ENCODE measurements at places on chromosomes 7 and 10. TPM values are rescaled to one million over a fixed set of nuclear protein-coding genes. Genes with fewer than 3 reads are reported as not detected.
A peak's percentile ranks its signal among the peaks of the same experiment; 100 is the strongest.

GRCh38 chr7:120273476-120273975, 551 bp downstream of the KCND2 start:
- peak; percentile 63 for DNase-seq

NPY4R2 gene
- total RNA-seq, result not detected

- DNase-seq, result no peak
Measured at GRCh38 chr10:68812420-68812819, 14.9 kb upstream of the STOX1 start.

DNA sequence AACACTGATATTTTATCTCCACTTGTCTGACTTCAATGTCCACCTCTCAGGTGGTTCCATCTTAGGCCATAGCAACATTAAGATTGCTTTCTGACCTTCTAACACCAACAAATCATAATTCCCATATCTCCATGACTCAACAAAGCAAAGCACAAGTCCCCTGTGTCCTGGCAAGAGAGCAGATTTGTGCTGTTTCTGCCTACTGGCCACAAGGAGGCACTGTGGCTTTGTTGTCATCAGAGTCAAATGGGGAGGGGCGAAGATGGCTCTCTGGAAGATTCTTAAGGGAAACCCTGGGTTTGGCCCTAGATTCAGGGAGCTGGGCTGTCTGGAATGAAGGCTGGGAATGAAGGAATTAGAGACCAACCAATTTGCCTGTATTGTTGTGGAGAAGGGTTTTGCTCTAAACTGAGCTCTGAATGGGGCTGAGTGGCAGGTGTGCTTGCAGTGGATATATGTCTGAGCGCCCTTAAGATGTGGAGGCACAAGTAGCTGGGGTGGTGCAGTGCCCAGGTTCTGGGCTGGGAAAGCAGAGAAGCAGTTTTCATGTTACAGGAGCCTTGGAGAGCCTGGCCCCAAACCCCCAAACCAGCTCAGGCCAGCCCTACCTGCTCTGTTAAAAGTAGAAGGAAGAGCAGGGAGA, 154.8 kb upstream of the PRSS58 start:
- DNase-seq, result no peak

- no peak for DNase-seq
Measured at GRCh38 chr10:93473804-93474472, 8.2 kb downstream of the MYOF start.

- DNase-seq, result no peak
Measured at GRCh38 chr7:23472956-23473843, 2.9 kb upstream of the IGF2BP3 start.

GRCh38 chr7:106309362-106309761, 24.6 kb upstream of the NAMPT start:
- DNase-seq, result no peak

GRCh38 chr10:102065561-102066398, 631 bp downstream of the HPS6 start:
- no peak for DNase-seq

ITGA8 gene
- 9.4 TPM for total RNA-seq

C7orf33 gene
- total RNA-seq, result not detected

FAM24B gene
- 0.88 TPM for total RNA-seq

GRCh38 chr7:132544999-132545398, 31.3 kb downstream of the PLXNA4 start:
- no peak for DNase-seq

SSC4D gene
- not detected for total RNA-seq

LAMB1 gene
- 180 TPM for total RNA-seq

DNA sequence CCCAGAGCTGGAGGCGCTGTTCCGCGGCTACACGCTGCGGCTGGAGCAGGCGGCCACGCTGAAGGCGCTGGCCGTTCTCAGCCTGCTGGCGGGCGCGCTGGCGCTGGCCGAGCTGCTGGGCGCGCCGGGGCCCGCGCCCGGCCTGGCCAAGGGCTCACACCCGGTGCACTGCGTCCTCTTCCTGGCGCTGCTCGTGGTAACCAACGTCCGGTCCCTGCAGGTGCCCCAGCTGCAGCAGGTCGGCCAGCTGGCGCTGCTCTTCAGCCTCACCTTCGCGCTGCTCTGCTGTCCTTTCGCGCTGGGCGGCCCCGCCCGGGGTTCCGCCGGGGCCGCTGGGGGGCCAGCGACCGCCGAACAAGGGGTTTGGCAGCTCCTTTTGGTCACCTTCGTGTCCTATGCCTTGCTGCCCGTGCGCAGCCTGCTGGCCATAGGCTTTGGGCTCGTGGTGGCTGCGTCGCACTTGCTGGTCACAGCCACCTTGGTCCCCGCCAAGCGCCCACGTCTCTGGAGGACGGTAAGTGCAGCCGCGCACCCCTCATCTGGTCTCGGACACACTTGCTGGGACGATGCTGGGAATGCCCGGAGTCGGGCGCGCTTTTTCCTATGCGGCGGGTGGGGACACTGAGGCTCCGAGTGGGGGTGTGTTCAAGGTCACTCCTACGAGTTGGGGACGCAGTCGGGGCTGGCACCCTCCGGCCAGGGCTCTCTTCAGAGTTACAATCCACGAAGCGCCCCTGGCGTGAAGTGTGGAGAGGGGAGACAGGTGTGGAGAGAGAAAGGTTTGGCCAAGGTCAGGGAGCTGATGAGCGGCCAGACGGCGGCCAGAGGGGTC, 717 bp downstream of the ADCY1 start:
- no peak for DNase-seq

CSTF2T gene
- 41.7 TPM for total RNA-seq

GRCh38 chr10:113305871-113306270, 247.0 kb upstream of the HABP2 start:
- no peak for DNase-seq
